Upper lobe of left lung (tissue), 6 donors: ENCODE measurements at places on chromosomes 12 and 14.
A peak's percentile ranks its signal among the peaks of the same experiment; 100 is the strongest.

DNA sequence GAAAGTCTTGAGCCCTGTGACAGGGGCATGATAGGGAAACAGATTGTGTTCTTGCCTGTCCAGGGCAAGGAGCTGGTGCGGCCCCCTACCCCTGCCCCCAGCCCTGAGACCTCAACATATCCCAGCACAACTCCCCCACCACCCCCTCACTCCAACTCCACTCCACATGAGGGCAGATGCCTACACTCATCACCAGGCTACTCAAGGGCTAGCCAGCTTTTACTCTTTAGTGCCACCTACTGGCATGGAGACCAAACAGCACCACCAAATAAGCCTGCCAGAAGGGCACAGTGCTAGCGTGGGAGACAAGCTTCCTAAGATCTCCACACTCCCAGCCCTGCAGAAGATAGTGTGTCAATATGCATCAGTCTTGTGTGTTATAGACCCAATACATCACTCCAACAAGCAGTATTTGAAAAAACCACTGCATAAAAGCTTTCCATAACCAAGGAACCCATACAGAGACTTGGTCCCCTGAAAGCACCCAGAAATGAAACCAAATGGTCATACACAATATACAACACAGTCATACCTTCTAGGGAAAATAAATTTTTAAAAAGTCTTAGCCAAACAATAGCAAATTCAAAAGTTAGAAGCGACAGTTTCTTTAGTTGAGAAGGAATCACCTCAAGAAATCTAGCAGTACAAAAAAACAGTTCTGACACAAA is 154.4 kb downstream of the KCNK10 start:
- DNase-seq = peak; percentile 31

DNA sequence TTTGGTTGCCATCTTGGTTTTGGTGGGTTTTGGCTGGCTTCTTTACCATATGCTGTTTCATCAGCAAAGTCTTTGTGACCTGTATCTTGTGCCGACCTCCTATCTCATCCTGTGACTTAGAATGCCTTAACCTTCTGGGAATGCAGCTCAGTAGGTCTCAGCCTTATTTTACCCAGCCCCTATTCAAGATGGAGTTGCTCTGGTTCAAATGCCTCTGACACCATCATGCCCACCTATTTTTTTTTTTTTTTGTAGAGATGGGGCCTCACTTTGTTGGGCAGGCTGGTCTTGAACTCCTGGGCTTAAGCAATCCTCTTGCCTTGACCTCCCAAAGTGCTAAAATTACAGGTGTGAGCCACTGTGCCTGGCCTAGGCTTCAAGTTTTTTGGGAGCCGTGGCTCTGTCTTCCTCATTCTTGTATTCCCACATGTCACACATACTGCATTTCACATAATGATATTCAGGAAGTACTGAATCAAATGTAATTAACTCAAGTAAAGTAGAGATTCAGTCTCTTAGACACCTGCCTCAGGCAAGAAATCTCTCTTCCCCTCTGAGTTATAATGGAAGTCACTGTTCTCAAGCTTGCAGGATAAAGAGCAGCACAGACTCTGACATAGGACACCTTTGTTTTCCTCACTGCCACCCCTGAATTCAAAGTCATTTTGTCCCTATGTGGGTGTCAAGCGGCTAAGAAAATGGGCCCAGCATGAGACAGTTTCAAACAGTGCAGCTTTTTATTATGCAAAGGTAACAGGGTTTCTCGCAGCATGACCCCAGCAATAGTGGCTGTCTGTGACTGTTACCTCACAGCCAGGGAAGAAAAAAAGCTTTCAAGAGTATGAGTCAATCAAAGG is 159.0 kb downstream of the PTPN11 start:
- DNase-seq = no peak

- DNase-seq = no peak
Measured at GRCh38 chr14:51860825-51861499, 550 bp downstream of the GNG2 start.

- DNase-seq = no peak
Measured at GRCh38 chr14:64628940-64629408, 75.2 kb upstream of the PLEKHG3 start.

- DNase-seq = no peak
Measured at GRCh38 chr12:12538535-12538934, 24.1 kb downstream of the DUSP16 start.

GRCh38 chr14:81751198-81751597 is 217.5 kb upstream of the SEL1L start:
- no peak for DNase-seq

DNA sequence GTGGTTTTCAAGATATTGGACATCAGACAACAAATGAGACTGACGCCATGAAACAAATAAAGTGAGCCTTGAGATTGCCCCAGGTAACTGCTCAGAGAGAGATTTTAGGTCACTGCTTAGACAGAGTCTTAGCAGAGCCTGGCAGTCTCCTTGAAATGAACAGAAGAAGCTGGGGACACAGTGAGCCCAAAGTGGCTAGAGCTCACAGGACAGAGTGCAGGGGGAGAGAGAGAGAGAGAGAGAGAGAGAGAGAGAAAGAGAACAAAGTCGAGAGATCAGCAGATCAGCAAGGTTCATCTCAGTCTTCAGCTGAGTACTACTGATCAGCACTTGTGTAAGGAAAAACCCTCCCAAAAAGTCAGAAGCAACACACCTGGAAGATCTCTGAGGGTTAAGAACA is 147.4 kb downstream of the RMST start:
- no peak for DNase-seq

DNA sequence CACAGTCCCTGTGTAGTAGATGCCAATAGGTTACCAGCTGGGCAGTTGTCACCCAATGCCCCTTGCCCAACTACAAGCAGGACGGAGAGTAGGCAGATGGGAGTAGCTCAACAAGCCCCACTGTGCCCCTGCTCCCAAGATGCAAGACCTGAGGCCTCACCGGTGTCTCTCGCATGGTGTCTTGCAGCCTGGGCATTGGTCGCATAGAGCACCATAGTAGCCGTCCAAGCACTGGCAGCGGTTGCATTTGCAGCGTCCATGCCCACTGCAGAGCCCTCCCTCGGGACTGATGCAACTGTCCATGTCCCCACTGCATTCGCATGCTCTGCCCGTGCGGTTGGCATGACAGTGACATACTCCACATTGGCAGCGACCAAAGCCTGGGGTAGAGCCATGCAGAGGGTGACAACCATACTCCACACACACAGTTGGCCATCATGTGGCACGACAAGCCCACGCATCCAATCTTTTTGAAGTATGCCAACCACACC is 11.9 kb upstream of the CSAD start:
- DNase-seq = no peak

DNA sequence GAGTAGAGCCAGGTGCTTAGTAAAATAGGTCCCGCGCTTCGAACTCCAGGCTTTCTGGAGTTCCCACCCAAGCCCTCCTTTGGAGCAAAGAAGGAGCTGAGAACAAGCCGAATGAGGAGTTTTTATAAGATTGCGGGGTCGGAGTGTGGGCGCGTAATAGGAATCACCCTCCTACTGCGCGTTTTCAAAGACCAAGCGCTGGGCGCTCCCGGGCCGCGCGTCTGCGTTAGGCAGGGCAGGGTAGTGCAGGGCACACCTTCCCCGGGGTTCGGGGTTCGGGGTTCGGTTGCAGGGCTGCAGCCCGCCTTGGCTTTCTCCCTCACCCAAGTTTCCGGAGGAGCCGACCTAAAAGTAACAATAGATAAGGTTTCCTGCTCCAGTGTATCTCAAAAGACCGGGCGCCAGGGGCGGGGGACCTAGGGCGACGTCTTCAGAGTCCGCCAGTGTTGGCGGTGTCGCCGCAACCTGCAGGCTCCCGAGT is 3.6 kb downstream of the SSTR1 start:
- no peak for DNase-seq

- DNase-seq = peak; percentile 70
Measured at GRCh38 chr14:96584199-96584906, 82.2 kb downstream of the PAPOLA start.

- DNase-seq = no peak
Measured at GRCh38 chr14:99479160-99479905, 1.3 kb downstream of the SETD3 start.

DNA sequence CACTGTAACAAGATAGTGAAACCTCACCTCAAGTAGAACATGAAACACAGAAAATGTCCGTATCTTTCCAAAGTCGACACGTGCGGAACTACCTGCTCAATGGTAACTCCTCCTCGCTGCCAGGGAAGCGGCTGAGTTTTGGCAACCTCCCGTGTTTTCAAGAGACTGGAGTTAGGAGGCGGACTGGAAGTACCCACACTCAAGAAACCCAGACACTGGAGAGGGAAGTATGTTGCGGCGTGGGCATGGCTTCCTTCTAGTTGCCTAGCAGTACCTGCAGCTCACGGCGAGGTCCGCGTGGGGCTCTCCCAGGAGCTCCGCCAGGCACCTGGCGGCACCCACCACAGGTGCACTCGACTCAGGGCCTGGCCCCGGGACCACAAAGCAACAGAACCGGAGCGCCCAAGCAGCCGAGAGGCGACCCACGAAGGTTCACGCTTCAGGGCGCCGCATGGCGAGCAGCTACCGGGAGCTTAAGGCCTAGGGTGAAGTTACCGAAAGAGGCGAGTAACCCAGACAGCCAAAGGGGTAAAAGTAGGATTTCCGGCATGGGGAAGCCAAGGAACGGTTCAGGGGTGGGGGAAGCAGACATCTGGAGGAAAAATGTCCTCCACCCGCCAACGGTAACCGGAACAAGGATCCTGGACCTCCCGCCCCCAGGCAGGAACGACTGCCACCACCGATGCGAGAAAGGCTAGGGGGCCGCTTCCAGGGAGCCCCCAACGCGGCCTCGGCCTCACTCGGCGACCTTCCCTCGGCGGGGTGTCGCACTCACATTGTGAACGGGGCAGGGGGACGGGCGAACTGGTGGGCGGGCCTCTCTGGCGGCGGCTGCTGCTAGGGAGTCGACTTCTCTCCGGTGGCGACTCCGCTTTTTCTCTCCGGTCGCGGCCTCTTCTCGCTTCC is 608 bp downstream of the PTGES3 start:
- peak; percentile 88 for DNase-seq

- peak; percentile 28 for DNase-seq
Measured at GRCh38 chr14:92950193-92950540, 27.2 kb downstream of the CHGA start.

DNA sequence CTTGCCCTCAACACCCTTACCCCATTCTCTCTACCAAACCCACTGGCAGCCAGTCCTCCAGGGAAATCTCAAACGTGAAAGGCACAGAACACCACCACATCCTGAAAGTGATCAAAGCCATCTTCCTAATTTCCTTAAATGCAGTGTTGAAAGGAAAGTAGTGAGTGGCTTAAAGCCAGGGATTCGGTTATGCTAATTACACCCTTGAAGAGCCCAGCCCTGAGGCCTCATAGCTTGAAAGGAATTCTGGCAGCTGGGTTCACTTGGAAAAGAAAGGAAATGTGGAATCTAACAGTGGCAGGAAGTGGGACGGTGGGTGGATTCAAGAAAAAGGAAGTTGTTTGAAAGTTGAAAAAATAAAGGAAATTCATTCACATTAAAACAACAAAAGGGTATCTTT is 73.0 kb upstream of the FICD start:
- no peak for DNase-seq

DNA sequence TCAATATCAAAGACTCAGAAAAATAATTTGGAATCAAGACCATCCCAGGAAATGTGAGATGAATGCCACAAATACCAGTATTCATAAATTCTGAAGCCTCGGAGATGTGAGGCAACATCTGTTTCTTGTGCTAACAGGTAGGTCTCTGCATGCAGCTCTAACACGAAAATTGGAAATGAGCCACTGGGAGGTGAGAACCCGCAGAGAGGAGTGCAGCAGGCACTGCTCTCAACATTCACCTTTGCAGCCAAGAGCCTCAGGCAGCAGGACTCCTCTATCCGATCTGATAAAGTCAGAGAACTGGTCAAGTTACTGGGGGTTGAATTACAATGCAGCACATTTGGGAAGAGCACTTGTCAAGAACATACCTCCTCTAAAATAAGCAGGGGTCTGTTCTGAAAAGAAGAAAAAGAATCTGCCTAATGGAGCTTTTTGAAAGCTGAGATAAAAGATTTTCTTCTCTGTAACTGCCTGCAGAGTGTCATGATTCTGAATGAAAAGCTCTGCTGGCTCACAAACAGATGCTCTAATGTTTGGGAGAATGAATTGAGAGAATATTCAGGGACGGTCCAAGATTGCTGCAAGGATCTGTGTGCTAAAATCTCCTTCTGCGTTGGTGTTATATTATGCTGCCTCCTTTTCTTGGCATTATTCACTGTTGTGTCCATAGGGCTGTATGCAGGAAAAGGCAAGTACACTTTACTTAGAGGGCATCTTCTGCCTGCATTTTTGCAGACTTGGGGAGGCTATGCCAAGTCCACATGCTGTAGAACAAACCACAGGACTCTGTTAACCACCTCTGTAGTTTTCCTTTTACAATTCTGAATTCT is 209.6 kb upstream of the KRR1 start:
- DNase-seq = no peak

GRCh38 chr12:22653791-22654190 is 28.8 kb downstream of the ETNK1 start:
- no peak for DNase-seq

DNA sequence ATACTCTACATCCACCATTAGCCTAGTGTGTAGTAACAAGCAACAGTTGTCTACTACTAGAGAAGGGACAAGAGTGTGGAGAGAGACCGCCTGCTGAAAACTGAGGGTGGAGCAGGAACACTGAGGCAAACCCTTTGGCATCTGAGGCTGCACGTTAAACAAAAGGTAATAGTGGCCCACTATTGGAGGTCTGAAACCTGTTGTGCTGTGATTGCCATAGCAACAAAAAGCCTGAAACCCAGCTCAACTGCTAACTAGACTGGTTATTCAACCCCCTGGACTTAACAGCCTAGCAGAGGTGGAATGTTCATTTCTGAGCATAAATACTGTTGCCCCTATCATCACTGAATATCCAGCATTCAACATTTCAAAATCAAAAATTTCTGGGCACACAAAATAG is 43.0 kb downstream of the PPP4R4 start:
- no peak for DNase-seq

- peak; percentile 17 for DNase-seq
Measured at GRCh38 chr14:105855893-105856675, 329.7 kb downstream of the TMEM121 start.
